ENCODE measurements at places on chromosomes 13 and 19.

DNA sequence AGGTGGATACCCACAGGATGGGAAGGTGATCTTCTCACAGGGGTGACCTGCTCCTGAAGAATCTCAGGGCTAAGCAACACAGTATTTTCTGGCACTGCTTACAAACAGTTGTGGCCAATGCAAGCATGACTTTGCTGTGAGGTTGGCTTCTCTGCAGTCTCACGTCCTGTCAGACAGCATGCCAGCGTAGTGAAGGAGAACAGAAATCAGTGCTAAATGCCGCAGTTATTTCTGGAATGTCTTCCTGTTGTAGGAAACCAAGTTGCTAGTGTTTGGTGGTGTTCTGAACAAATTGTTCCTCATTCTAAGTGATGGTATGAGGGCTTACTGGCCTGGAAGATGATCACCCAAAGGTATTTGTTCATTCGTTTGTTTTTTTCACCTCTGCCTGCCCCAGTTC, 320.1 kb downstream of the MTUS2 start:
- no peak overlapping the region for H3K4me3 ChIP-seq
- no peaks in the 10 kb centered on the region for H3K36me3 ChIP-seq
- DNase-seq, result no peak
- no peaks in the 10 kb centered on the region for H3K27me3 ChIP-seq

GRCh38 chr13:101706651-101707050, 254.2 kb downstream of the ITGBL1 start:
- no peak overlapping the region for H3K4me3 ChIP-seq
- peaks cover 1% of the 10 kb centered on the region for H3K27me3 ChIP-seq
- H3K4me1 ChIP-seq, result peaks cover 20% of the 10 kb centered on the region
- H3K27ac ChIP-seq, result peak overlapping the region; percentile 39
- no peaks in the 10 kb centered on the region for H3K36me3 ChIP-seq
- DNase-seq, result peak; percentile 35

GRCh38 chr19:10680545-10681135, 20.6 kb upstream of the QTRT1 start:
- peak overlapping the region; percentile 77 for H3K4me3 ChIP-seq
- no peaks in the 10 kb centered on the region for H3K4me1 ChIP-seq
- DNase-seq, result no peak

- no peak overlapping the region for H3K4me3 ChIP-seq
- H3K36me3 ChIP-seq, result no peaks in the 10 kb centered on the region
- H3K4me1 ChIP-seq, result no peaks in the 10 kb centered on the region
- H3K27ac ChIP-seq, result no peak overlapping the region
- no peak for DNase-seq
Observed at GRCh38 chr13:69450245-69450644, 657.4 kb upstream of the ATXN8OS start.

DNA sequence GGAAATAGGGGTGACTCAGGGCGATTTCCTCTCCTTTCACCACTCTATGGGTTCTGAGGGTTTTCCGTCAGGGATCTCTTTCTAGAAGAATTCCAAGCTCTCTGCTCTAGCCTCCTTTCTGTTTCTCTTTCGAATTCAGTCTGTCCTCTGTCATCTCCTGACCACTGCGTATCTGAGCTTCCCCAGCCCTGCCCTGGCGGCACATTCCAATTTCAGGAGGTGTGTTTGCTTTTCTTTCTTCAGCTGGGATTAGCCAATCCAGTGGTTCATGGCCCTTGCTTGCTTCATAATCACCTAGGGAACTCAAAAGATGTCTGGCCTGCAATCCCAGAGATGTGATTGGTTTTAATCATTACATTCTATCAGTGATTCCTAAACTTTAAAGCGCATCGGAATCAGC, 9.4 kb downstream of the IFNL2 start:
- no peaks in the 10 kb centered on the region for H3K4me1 ChIP-seq
- H3K27ac ChIP-seq, result no peak overlapping the region
- H3K4me3 ChIP-seq, result no peak overlapping the region
- H3K27me3 ChIP-seq, result peaks cover 3% of the 10 kb centered on the region
- H3K36me3 ChIP-seq, result no peaks in the 10 kb centered on the region

DNA sequence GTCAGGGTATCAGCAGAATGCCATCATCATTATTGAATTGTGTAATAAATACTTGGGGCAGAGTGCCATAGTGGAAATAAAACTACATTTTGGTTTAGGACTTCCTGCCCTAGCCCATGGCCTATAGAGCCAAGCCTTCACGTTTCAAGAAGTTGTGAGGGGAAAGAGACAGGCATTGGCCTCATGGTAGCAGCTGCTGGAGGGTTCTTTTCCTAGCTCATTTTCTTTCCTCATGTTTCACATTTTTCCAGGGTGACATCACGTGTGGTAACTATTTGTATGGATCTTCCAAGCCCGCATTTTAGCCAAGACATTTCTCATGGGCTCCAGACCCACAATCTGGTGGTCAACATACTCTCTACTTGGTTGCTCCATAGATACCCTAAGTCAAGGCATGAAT, 80.4 kb downstream of the LRCH1 start:
- H3K36me3 ChIP-seq, result peaks cover 21% of the 10 kb centered on the region
- DNase-seq, result no peak
- H3K27me3 ChIP-seq, result peaks cover 12% of the 10 kb centered on the region

- DNase-seq, result no peak
- H3K27me3 ChIP-seq, result peaks cover 2% of the 10 kb centered on the region
- no peak overlapping the region for H3K4me3 ChIP-seq
- no peak overlapping the region for H3K27ac ChIP-seq
- peaks cover 3% of the 10 kb centered on the region for H3K4me1 ChIP-seq
Observed at GRCh38 chr13:43223216-43223615, 199.8 kb downstream of the DNAJC15 start.

DNA sequence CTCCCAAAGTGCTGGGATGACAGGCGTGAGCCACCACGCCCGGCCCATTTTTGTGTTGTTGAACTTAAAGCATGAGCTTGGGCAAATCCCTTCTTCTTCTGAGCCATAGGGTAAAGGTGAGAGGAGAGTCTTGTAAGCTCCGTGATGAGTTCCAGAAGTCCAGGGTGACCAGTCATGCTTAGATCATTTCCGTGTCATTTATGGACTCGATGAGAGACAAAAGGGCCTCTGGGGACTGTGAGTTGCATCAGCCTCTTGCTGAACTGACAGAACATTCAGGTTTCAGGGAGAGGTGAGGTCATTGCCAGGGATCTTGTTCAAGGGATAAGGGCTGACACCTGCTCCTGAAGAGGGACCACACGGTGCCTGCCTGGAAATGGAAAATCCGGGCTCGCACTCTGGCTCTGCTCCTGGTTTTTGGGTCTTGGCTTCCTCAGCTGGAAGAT, 53.6 kb downstream of the GADD45B start:
- no peak overlapping the region for H3K4me3 ChIP-seq
- peaks cover 3% of the 10 kb centered on the region for H3K36me3 ChIP-seq
- DNase-seq, result no peak
- H3K4me1 ChIP-seq, result no peaks in the 10 kb centered on the region
- H3K27ac ChIP-seq, result no peak overlapping the region

DNA sequence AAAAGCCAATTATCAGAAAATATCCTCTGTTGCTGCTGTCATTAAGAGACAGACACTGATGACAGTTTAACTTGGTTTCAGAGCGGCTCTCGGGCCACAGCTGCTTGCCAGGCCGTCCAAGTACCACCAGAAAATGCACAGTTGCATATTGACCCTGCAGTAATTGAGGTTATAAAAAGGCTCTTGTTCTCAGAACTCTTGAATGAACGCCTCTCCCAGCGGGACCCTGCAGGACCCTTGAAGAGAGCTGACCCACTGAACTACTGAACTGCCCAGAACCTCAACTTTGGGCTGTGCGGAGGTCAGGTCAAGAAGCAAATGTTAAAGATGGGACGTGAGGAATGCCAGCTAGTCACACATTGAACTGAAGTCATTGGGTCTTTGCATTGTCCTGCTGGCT, 1559.0 kb upstream of the SLC10A2 start:
- H3K27me3 ChIP-seq, result no peaks in the 10 kb centered on the region
- DNase-seq, result no peak
- H3K4me3 ChIP-seq, result no peak overlapping the region
- H3K4me1 ChIP-seq, result no peaks in the 10 kb centered on the region
- H3K27ac ChIP-seq, result no peak overlapping the region
- H3K36me3 ChIP-seq, result no peaks in the 10 kb centered on the region

DNA sequence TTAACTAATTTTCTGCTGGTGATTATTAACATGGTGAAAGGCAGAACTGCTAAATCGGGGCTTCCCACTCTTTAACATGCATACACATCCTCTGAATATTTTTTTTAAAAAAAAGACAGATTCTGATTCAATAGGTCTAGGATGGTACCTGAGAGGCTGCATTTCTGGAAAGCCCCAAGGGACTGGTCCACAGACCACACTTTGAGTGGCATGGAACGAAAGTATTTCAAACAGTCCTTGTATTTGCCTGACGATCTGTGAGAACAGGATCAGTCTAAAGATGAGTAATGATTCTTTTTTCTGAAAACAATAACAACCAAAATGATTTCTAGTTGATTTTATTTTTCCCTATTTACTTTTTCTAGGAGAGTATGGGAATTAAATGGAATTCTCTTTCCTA, 16.7 kb upstream of the SPART start:
- H3K27me3 ChIP-seq, result no peaks in the 10 kb centered on the region
- no peaks in the 10 kb centered on the region for H3K4me1 ChIP-seq
- H3K36me3 ChIP-seq, result no peaks in the 10 kb centered on the region
- H3K27ac ChIP-seq, result no peak overlapping the region
- no peak overlapping the region for H3K4me3 ChIP-seq

- H3K27ac ChIP-seq, result no peak overlapping the region
- no peaks in the 10 kb centered on the region for H3K4me1 ChIP-seq
- DNase-seq, result peak; percentile 18
Observed at GRCh38 chr13:113245849-113246796, 36.7 kb downstream of the CUL4A start.

GRCh38 chr19:47581605-47582319, 8.8 kb upstream of the ZNF541 start:
- no peak overlapping the region for H3K4me3 ChIP-seq
- DNase-seq, result no peak
- no peak overlapping the region for H3K27ac ChIP-seq
- H3K36me3 ChIP-seq, result peaks cover 9% of the 10 kb centered on the region

DNA sequence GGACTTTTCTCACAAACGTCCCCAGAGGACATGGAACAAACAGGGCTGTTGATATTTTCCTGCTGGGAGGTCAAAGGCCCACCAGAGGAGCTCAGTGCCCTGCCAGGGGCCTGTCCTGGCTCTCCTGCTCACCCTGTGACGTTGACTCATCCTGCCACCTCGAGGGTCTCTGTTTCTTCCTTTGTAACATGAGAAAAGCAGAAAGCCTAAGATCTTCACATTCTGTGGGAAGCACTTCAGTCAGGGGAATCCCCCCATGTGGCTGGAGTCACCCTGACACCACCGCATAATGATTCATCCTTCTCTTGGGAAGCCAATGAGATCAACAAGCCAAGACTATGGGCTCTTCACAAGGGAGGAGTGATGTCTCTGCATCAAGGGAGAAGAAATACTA, 147.9 kb downstream of the KATNAL1 start:
- no peaks in the 10 kb centered on the region for H3K27me3 ChIP-seq
- H3K27ac ChIP-seq, result no peak overlapping the region
- no peak overlapping the region for H3K4me3 ChIP-seq
- peaks cover 2% of the 10 kb centered on the region for H3K4me1 ChIP-seq

DNA sequence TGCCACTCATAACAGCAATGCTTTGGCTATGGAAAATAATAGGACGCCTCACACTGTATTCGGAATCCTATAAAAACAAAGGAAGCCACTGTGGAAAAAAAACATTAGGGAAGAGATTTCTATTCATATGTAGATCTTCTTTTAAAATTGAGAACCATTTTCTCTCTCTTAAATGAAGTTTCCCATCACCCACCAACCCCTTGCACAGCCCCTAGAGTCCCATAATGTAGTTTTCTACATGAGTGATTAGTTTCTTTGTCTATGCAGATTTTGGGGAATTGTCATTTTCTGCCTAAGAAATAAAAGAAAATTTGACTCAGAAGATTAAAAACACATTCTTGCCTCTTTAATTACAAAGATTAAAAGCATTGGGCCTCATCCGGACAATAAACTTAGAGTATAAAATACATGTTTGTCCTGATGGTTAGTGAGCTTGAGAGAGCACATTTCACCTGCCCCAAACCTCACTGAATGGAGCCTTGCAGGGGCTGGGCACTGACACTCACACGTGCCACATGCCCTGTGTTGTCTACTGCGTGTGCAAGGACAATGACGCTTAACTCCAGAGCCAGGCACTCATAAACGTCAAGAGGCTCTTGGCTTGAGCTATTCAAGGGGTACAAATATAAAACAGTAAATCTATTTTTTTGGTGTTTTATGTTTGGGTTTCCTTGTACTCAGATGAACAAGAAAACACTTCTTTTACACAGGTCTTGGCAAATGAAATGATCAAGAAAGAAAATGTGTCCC, 40.0 kb upstream of the KL start:
- no peaks in the 10 kb centered on the region for H3K36me3 ChIP-seq
- peaks cover 1% of the 10 kb centered on the region for H3K27me3 ChIP-seq
- H3K27ac ChIP-seq, result no peak overlapping the region
- no peak for DNase-seq
- no peak overlapping the region for H3K4me3 ChIP-seq

- H3K27me3 ChIP-seq, result peaks cover 5% of the 10 kb centered on the region
- H3K4me1 ChIP-seq, result peaks cover 4% of the 10 kb centered on the region
- no peak overlapping the region for H3K4me3 ChIP-seq
- DNase-seq, result no peak
- H3K36me3 ChIP-seq, result no peaks in the 10 kb centered on the region
Observed at GRCh38 chr13:36129539-36129938, 1.6 kb downstream of the DCLK1 start.

DNA sequence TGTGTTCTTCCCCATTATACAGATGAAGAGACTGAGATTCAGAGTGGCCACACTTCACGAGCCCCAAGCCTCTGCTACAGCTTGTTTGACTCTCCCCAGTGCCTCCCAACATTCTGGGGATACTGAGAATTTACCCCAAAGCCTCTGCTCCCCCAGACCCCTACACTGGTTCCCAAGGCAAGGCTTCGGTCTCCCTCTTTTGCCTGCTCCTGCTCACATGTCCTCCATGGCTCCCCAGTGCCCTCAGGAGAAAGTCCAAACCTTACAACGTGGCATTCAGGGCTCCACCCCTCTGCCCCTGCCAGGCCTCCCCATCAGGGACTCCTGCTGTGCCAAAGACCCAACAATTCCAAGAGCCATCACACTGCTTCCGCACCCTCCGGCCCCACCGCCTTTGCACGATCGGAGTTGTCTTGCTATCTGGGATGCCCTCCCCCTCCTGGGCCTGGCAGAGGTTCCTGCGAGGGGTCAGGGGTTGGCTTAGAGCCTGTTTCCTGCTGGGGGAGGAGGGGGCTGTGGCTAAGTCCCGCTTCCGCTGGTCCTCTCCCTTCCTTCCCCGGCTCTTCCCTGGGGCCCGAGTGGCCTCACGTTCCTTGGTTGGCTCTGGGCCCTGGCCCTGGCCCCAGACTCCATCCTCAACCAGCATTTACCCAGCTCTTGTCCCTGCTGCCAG, 15.4 kb downstream of the GTPBP3 start:
- no peak for DNase-seq
- H3K36me3 ChIP-seq, result peaks cover 33% of the 10 kb centered on the region
- peak overlapping the region; percentile 80 for H3K4me3 ChIP-seq

- peaks cover 11% of the 10 kb centered on the region for H3K27me3 ChIP-seq
- peaks cover 8% of the 10 kb centered on the region for H3K36me3 ChIP-seq
- peak; percentile 68 for DNase-seq
- H3K4me1 ChIP-seq, result peaks cover 3% of the 10 kb centered on the region
Observed at GRCh38 chr19:43784981-43785808, 4.4 kb upstream of the KCNN4 start.

- DNase-seq, result no peak
- peak within 1 kb of the TSS; percentile 27 for H3K27ac ChIP-seq
Observed at GRCh38 chr19:48455171-48455907, at the start of gene KCNJ14. TSS of gene KCNJ14 (plus strand) at chr19:48455574. CDS start at chr19:48461725, 6,151 bp downstream.

GRCh38 chr19:53903055-53903680, 5.9 kb upstream of the CACNG7 start:
- peak overlapping the region; percentile 24 for H3K27ac ChIP-seq
- no peaks in the 10 kb centered on the region for H3K36me3 ChIP-seq
- H3K4me1 ChIP-seq, result peaks cover 23% of the 10 kb centered on the region
